ENCODE measurements at places on chromosomes 3 and 15. TPM values are rescaled to one million over a fixed set of nuclear protein-coding genes. Genes with fewer than 3 reads are reported as not detected.

The STAC gene
- 40.1 TPM for polyA plus RNA-seq

The SLCO2A1 gene
- polyA plus RNA-seq, result 1.8 TPM

- no peak for DNase-seq
Measured at GRCh38 chr3:42014921-42015533, 53.1 kb upstream of the ULK4 start.

The ERICH6 gene
- polyA plus RNA-seq, result 0.11 TPM

The PLA2G4F gene
- not detected for polyA plus RNA-seq

DNA sequence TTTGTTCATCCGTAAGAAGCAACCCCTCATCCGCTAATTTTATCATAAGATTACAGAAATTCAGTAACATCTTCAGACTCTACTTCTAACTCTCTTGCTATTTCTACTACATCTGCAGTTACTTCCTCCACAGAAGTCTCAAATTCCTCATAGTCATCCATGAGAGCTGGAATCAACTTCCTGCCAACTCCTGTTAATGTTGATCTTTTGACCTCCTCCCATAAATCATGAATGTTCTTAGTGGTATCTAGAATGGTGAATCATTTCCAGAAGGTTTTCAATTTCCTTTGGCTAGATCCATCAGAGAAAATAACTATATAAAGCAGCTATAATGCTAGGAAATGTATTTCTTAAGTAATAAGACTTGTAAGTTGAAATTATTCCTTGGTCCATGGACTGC is 115.1 kb downstream of the TAFA4 start:
- no peak for DNase-seq

DNA sequence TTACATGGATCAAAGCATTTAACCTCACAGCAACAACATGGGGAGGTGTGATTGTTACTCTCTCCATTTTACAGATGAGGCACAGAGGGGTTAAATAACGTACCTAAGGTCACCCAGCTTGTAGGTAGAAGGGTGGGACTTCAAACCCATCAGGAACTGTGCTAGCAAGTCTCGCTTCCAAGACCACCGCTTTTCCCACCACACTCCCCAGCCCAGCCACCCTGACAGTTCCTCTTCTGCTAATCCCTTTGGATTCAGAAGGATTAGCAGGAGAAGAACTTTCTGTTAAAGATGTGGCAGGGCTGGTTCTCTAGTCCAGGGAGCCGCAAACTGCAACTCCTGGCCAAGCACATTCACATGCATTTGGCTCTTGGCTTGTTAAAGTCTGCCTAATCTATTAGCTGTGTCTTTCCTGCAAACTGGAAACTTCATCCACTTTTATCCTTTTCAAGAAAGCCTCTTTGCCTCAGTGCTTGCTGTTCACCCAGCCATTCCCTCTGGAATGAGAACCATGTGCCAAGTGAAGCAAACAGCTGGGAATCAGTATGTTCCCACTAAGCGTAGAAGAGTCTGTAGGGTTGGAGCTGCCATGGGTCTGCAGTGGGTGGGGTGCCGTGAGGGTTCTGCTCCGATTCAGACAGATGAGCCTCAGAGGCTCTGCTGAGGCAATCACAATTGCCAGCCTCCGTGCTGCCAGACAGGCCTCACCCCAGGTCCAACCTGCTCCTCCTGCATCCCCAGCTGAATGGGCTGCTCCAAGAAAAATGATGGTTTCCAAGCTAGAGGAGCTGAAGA is 44.6 kb downstream of the POMGNT2 start:
- DNase-seq, result no peak

- no peak for DNase-seq
Measured at GRCh38 chr3:182385356-182385755, 407.9 kb upstream of the ATP11B start.

- no peak for DNase-seq
Measured at GRCh38 chr15:70494517-70494851, 268.9 kb downstream of the UACA start.

DNA sequence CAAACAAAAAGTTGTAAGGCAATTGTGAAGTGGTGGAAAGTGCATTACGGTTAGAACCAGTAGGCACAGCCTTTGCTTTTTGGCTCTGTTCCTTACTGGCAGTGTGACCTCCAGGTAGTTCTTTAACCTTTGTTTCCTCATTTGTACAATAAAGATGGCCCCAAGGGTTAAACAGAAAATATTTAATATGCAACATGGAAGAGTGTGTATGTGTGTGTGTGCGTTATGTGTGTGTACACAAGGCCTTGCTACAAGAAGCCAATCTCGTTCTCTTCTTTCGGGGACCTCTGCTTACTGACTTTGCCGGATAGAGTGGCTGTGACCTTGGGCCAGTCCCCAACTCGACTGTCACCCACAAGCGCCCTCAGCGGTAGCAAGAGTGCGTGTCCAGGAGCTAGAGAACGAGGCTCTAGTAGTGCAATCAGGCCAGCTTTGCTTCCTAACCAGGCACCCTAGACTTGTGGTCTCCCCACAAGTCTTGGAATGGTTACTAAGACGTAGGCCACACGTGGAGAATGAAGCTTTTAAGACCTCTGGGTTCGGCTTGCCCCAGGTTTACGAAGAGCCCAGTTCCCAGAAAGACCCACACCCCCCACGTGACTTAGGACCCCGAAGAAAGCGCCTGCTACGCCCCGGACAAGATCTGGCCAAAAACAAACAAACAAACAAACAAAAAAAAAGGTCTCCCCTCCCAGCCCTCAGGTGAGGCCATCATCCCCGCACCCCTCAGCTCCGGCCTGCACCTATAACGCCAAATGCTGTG is 593 bp downstream of the CIAO2A start:
- no peak for DNase-seq

DNA sequence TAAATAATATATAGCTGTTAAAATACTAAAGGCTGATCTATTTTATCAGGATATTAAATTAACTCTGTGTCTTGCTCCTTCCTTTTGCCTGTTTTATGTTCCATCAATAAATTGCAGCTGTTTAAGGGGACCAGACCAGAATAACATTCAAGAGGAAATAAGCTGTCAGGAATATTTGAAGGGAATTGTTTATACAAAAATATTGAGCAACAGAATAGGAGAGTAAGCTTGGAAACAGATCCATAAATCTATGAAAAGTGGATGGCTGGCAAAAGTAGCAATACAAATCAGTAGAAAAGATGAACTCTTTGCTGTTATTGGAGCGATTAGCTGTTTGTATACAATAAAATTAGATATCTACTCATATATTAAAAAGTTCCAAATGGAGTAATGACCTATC is 36.2 kb upstream of the PLSCR2 start:
- no peak for DNase-seq

DNA sequence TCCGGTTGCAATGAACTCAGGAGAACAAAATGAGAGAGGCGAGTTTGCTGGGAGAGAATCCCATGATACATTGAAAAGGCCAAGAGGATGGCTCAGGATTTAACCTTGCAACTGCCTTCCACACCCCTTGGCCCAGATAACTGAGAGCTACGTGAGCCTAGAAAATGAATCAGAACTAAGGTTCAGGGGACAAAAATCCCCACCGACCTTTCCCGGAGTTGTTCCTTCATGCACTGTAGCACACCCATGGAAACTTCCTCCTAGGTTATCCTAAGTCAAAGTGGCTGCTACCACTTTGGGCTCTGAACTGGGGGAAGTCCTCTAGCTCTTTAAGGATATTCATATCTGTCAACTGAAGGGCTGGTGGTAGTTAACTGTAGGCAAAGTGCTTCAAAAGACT is 58.3 kb upstream of the SLC4A7 start:
- no peak for DNase-seq

Data from forelimb muscle (tissue), 1 donor.